ENCODE measurements at places on chromosomes 1 and 21.

DNA sequence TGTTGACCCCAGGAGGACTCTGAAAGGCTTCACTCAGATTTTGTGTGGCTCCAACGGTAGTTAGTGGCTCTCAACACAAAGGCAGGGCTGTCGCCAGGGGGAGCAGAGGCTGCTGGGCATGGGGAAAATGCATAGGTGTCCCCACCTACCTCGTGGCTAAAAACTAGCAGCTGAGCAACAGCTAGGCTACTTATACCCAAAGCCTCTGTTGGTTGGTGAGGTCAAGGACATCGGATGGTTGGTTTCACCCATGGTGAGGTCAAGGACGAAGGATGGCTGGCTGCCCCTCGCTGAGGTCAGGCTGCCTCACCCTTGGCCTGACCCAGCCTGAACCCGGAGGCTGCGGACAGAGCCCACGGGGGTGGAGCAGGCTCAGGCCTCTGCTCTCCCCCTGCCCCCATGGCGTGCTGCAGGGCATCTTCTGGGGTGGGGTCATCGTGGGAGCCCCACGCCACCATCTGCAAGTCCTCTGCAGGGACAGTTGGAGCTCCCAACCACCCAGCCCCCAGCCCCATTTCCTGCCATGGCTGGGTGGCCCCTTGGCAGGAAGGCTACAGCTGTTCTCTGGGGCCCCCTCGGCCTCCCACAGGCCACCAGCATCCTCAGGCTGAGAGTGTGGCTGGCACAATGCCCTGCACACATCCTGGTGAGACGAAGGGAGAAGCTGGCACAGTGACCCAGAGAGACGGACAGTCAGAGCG lies 8.5 kb upstream of the GNB1 start:
- DNase-seq = no peak

GRCh38 chr1:183125279-183125999 lies 60.6 kb upstream of the LAMC2 start:
- DNase-seq = no peak

GRCh38 chr1:232635778-232636356 lies 5.9 kb upstream of the SIPA1L2 start:
- DNase-seq = peak; percentile 62

- no peak for DNase-seq
Observed at GRCh38 chr21:41228006-41228370, 60.0 kb downstream of the BACE2 start.

DNA sequence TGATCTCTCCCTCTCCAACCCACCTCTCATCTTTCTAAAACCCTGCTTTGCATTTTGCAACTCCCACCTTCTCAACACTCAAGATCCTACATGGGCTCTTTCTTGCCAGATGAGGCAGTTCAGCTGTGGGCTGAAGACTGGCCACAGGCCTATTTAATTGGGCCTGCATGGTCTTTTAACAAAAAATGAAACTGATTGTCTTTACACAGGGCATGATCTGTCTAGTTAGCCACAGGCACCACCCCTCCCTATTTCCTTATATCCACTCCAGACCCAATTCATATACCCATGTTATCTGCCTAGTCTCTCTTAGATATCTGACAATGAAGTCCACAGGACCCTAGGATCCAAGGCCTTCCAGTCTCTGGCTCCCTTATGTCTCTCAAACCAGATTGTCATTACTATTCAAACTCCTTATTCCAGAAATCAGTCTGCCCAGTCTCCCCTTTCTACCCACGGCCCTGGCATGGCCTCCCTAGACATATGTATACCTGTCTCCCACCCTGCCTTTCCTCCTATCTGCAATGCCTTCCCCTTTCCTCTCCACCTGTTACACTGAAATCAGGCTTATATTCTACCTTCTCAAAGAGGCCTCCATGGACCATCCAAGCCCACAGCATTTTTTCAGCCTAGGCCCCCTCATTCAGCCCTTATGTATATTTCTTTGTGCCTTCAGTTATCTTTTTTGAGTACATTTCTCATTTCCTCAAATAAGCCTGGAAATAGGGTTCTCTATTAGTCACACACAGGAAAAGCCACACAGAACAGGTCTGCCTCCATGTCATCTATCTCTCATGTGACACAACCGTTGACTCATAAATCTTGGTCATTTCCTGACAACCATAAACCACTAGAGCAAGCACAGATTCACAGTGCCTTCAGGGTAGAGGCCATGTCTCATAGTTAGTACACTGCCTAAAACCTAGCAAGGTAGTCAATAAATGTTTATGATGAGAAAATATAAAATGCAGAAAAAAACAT lies 39.0 kb downstream of the LPAR3 start:
- peak; percentile 87 for DNase-seq

GRCh38 chr1:91891969-91892368 lies 6.0 kb upstream of the TGFBR3 start:
- DNase-seq = peak; percentile 51

DNA sequence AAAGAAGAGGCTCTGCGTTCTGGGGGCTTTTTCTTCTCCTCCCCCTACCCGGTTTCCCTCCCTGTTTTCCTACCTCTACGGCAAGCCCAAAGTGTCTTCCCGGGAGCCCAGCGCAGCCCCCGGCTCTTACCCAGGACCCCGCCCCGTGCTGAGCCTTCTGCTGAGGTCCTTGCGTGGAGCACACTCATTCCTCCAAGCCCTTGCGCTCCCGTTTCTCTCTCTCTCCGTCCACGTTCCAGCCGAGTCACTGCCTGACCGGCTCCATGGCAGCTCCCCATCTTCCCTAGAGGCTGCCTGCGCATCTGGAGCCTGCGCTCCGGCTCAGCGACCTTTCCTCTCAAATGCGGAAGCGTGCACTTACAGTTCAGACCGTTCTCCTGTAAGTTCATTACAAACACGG lies 24.9 kb upstream of the PDXK start:
- DNase-seq = no peak

GRCh38 chr1:162213281-162213912 lies 143.9 kb downstream of the NOS1AP start:
- no peak for DNase-seq

- DNase-seq = no peak
Observed at GRCh38 chr1:105254906-105255305, 1505.2 kb downstream of the AMY1C start.

GRCh38 chr1:98210064-98210463 lies 289.2 kb upstream of the DPYD start:
- DNase-seq = peak; percentile 97

- peak; percentile 91 for DNase-seq
Observed at GRCh38 chr1:7223334-7224080, 438.3 kb downstream of the CAMTA1 start.

DNA sequence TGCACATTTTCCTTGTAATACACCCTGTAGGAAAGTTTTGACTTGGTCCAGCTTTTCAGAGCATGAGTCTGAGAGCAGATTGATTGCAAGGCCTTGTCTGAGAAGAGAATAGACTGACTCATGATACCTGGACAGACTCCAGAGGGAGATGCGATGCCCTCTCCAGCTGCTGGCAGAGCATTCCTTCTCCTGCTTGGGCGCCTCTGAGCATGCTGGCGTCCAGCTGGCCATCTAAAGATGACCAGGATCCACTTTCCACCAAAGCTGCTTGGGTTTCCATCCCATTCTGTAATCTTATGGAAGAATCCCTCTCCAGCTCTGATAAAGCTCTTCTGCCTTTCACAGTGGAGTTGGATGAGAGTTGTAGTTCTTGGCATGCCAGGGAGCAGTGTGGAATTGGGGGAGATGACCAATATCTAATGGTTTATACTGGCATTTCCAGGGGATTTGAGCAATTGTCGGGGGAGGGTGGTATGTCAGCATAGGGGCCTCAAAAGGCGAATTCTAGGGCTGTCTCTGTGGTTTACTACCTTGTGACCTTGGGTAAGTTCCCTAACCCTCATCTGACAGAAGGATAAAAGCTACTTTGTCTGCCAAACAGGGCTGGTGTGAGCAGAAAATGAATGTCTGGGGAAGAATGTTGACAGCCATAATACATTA lies 19.5 kb downstream of the SZRD1 start:
- peak; percentile 77 for DNase-seq

GRCh38 chr1:75172556-75172955 lies 38.4 kb downstream of the LHX8 start:
- no peak for DNase-seq

DNA sequence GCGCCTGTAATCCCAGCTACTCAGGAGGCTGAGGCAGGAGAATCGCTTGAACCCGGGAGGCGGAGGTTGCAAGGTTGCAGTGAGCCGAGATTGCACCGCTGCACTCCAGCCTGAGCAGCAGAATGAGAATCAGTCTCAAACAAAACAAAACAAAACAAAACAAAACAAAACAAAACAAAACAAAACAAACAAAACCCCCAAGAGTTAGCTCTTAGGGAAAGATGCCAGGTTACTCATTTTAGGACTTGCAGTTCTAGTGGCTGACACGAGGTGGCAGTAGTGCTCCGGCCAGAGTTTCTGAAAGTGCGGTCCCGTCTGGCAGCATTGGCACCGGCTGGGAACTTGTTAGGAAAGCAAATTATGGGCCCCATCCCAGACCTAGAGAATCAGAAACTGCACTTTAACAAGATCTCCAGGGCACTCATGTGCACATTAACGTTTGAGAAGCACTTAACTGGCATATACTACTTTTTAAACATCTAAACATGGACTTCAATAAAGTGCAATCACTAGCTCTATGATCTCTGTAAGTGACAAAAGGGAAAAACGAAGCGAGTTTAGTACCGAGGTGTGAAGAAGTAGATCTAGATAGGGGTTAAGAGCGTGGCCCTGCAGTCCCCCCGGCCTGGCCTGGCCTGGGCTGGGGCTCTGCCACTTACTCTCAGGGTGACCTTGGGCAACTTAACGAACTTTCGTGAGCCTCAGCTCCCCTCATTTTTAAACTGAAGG lies 41.9 kb upstream of the TNFRSF1B start:
- peak; percentile 47 for DNase-seq

DNA sequence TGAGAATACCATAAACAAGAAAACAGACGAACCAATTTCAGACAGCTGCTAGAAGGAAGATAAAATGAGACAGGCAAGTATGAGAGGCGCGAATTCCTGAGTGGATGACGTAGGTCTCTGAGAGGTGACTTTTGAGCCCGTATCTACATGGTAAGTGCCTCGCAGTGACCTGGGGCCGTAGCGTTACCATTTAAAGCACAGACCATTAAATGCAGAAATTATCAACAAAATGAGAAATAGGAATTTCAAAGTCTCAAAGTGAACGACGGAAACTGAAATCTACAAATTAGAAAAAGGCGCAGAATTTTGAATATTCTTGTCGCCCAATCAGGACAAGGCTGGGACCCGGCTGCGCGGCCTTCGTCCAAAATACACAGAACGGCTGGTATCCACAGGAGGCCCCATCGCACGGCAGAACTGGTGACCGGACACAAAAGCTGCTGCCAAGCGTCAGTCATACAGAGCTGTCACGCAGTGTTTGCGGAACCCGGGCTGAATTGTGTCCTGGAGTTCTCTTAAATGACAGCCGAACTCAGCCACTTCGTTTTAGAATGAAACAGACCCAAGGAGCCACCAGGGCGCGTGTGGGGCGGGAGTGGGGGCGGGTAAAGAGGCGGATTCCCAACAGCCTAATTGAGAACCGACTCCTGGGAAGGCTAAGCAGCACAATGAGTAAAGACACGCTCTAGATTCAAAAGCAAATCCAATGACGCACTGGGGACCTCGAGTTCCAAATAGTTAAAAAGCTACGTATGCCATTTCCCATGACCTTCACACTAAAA lies 13.8 kb upstream of the BOLA1 start:
- DNase-seq = peak; percentile 65

GRCh38 chr1:12336413-12336812 lies 106.6 kb downstream of the VPS13D start:
- peak; percentile 66 for DNase-seq

GRCh38 chr1:44632598-44632997 lies 41.7 kb downstream of the TMEM53 start:
- DNase-seq = peak; percentile 52

DNA sequence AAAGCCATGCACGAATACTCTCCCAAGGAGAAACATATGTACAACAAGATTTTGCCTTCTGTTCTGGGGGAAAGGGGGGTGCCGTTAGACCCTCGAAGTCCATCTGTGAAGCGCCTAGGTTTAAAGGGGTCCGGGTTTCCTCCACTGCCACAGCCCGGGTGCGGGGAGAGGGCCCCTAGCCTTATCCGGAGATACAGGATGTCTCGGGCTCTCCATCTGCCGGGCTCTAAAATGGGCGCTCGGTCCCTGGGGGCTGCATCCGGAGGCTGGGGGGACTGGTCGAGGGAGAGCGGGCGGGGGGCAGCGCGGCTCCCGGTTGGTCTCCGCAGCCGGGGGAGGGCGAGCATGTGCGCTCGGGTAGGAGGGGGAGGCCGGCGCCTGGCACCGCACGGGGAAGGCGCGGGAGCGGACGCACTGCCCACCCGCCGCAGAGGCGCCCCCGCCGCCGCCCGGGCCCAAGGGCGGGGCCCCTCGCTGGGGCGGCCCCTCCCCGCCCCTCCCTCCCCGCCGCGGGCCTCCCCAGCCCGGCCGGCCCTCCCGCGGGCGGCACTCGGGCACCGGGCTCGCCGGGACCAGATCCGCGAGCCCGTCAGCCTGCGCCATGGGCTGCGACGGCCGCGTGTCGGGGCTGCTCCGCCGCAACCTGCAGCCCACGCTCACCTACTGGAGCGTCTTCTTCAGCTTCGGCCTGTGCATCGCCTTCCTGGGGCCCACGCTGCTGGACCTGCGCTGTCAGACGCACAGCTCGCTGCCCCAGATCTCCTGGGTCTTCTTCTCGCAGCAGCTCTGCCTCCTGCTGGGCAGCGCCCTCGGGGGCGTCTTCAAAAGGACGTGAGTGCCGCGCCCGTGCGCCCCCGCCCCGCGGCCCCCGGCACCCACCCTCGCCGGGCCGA lies 63.1 kb downstream of the ELK4 start:
- DNase-seq = no peak

DNA sequence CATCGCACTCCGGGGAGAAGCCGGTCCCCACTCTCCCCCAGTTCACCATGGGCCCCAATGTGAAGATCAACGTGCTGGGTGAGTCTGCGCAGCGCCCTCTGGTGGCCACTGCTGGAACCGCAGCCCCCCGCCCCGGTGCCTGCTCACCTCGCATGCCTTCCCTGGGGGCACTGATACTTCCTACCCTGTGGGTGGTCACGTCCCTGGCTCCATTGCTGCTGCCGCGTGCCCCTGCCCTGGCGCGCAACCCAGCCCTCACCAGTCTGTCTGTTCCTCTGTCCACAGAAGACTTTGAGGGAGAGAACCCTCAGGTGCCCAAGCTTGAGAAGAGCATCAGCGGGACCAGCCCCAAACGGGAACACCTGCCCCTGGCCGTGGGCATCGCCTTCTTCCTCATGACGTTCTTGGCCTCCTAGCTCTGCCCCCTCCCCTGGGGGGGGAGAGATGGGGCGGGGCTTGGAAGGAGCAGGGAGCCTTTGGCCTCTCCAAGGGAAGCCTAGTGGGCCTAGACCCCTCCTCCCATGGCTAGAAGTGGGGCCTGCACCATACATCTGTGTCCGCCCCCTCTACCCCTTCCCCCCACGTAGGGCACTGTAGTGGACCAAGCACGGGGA lies 7.6 kb downstream of the EFNA3 start:
- DNase-seq = peak; percentile 36

DNA sequence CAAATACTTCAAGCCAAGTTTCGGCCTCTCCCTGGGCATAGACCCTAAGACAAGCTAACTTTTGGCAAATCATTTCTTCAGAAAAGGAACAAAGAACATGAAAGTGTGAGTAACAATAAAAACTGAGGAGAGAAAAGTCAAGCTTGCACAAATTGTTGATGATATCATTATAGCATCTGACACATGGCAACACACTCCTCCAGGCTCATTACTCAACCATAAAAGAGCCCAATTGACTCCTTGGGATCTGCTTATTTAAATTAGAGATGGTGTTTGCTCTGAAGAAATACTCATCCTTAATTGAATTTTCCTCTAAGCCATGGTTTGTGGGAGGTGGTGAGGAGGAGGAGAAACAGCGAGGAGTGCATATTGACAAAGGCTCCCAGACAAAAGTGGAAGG lies 54.5 kb downstream of the TNFSF4 start:
- no peak for DNase-seq
